ENCODE measurements at places on chromosomes 16 and 17. TPM values are rescaled to one million over a fixed set of nuclear protein-coding genes. Genes with fewer than 3 reads are reported as not detected.

- DNase-seq: no peak
- no peaks in the 10 kb centered on the region for H3K27me3 ChIP-seq
- peak overlapping the region; percentile 79 for H3K4me3 ChIP-seq
- peak overlapping the region; percentile 100 for H3K27ac ChIP-seq
- peaks cover 15% of the 10 kb centered on the region for H3K36me3 ChIP-seq
- peaks cover 8% of the 10 kb centered on the region for H3K4me1 ChIP-seq
These were observed 658 bp downstream of the RABEP2 start for GRCh38 chr16:28924399-28924761.

GRCh38 chr17:71349908-71350600, 770.8 kb upstream of the SOX9 start:
- no peak overlapping the region for H3K27ac ChIP-seq
- no peaks in the 10 kb centered on the region for H3K4me1 ChIP-seq
- no peak for DNase-seq
- no peak overlapping the region for H3K4me3 ChIP-seq
- no peaks in the 10 kb centered on the region for H3K27me3 ChIP-seq

DNA sequence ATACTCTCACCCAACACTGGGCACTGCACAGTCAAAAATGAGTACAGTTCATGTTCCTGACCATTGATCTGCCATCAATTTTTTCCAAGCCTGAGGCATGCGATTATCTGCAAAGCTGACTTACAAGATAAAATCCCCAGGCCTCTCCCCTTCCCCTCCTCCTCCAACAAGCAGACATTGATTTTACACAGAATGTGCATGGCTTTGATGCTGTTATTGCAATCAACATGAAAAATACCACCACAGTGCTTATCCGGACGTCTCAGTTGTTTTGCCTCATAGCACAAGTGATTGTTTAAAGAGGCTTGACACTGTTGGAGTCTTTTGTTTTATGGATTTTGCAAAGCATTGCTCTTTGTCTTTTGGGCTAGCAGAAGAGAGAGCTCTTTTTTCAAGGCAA, 163.8 kb downstream of the TOX3 start:
- H3K27me3 ChIP-seq: no peaks in the 10 kb centered on the region
- no peaks in the 10 kb centered on the region for H3K4me1 ChIP-seq
- no peak overlapping the region for H3K4me3 ChIP-seq
- no peaks in the 10 kb centered on the region for H3K36me3 ChIP-seq
- DNase-seq: no peak

DNA sequence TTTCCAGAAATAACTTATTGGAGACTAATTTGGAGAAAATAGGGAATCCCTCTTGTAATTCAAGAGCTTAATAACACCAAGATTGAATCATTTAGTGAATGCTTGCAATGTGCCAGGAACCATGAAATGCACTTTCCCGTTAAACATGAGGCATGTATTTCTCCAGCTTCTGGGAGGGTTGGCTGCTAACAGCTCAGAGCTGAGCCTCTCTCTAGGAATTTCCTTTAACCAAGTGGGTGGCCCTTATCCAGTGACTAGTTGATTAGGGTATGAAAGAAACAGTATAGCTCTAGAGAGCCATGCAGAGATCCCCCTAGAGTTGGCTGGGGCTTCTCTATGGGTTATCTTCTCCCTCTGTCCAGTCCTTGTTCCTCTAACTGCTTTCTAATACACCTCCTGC, 356.4 kb upstream of the GOT2 start:
- no peak overlapping the region for H3K27ac ChIP-seq
- H3K4me3 ChIP-seq: no peak overlapping the region
- no peaks in the 10 kb centered on the region for H3K27me3 ChIP-seq
- no peaks in the 10 kb centered on the region for H3K4me1 ChIP-seq
- DNase-seq: no peak

GRCh38 chr16:10817963-10818941, at the start of gene TVP23A:
TSS of gene TVP23A (minus strand) at chr16:10818794. CDS start at chr16:10818493, 301 bp downstream.
- peak within 1 kb of the TSS; percentile 47 for H3K4me3 ChIP-seq
- H3K4me1 ChIP-seq: no peaks in the 10 kb centered on the region
- no peaks in the 10 kb centered on the region for H3K36me3 ChIP-seq
- H3K27me3 ChIP-seq: peaks cover 6% of the 10 kb centered on the region
- no peak for DNase-seq

Gene PTX4
- total RNA-seq: not detected
